ENCODE measurements at places on chromosomes 13 and 19.

GRCh38 chr13:32940601-32941000 lies 75.6 kb upstream of the KL start:
- peak; percentile 60 for DNase-seq

GRCh38 chr19:48556825-48557224 lies 4.9 kb downstream of the SULT2B1 start:
- DNase-seq, result no peak

DNA sequence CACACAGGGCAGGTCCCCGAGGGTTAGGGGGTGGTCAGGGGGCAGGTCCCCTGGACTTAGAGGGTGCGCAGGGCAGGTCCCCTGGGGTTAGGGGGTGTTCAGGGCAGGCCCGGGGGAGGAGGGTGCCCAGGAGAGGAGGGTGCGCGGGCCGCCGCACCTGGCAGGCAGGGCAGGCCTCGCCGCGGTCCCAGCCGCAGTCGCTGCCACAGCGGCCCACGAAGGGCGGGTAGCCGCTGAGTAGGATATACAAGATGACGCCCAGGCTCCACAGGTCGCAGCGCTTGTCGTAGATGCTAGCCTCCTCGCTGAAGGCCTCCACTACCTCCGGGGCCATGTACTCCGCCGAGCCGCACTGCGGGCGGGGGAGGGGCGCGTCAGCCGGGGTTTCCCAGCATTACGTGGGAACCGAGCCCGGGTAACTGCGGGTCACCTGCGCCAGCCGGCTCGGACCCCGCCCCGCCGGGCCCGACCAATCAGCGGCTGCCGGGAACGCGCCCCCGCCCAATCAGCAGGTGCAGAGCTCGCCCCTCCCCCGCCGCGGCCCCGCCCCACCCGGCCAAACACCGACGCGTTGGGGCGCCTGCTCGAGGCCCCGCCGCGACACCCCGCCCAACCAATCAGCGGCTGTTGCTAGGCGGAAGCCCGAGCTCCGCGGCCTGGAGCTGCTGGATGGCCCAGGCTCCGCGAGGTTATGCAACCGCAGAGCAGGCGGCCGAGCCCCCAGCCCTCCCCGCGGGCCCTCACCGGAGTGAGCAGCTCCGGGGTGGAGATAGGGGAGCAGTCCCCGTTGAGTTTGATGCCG lies 9.2 kb downstream of the MKNK2 start:
- DNase-seq, result peak; percentile 53

DNA sequence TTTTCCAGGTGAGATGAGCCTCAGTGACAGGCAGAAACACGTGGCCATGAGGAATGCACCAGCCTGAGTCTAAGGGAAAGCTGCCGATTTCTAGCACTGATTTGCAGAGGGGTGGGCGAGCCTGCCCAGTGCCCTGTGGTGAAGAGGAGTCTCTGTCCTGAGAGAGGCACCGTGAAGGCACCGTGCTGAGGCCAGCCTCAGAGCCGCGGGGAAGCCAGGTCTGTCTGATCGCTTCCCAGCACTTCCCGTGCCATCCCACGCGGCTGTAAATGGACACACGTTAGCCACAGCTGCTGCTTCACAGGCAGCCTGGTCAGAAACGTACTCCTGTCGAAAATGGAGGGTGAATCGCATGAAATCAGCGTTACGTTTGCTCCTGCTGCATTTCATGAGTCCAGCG lies 79.8 kb downstream of the ATP11A start:
- DNase-seq, result no peak

- peak; percentile 54 for DNase-seq
These were observed 659 bp downstream of the NFKBID start for GRCh38 chr19:35899547-35900214.

DNA sequence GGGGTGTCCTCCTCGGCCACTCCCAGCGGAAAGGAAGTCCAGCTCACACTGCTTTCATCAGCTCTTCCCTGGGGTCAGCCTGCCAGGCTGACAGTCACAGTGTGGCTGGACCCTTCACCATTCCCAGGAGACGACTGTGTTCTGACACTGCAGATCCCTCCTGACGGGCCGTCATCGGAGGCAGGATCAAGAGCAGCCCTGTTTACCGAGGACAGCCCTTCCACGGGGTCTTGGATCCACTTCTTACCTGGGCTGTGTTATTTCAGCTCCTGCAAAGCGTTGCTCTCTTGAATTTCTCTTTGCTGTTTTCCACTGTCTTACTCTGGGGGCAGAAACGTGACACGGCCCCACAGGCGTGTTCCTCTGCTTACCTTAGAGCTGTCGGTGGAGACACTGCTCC lies 149.9 kb upstream of the SOX1 start:
- no peak for DNase-seq

DNA sequence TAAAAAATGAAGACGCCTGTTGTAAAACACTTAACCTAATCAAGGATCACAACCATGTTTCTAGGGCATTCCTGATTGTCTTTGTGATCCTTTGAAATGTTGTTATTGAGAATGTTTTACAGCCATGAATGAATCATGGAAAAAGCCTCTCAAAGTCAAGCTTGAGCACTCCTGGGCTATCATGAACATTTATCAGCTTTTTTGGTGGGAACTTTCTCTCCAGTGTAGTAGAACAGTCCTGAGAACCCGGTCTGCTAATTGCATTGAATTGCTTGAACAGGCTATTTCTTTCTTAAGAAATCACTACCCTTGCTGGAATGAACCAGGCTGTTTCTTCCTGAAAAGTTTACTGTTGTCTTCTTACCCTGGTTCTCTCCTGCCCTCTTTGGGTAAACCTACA lies 516.5 kb downstream of the FGF9 start:
- DNase-seq, result peak; percentile 13

DNA sequence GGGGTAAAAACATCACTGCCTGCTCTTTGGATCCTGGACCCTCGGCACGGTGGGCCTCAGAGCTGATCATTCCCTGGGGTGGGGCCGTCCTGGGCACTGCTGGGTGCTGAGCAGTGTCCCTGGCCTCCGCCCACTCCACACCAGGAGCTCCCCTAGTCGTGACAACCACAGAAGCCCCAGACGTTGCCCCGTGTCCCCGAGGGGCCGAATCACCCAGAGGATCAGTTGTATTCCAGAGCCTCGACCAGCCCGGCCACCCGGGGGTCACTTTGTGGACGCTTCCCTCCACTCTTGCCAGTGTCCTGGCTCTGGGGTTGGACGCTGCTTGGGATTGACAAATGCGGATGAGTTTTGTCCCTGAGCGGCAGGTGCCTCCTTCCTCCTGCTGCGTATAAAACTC lies 10.2 kb downstream of the C2CD4C start:
- no peak for DNase-seq

GRCh38 chr13:60001889-60002288 lies 161.8 kb downstream of the DIAPH3 start:
- DNase-seq, result no peak

DNA sequence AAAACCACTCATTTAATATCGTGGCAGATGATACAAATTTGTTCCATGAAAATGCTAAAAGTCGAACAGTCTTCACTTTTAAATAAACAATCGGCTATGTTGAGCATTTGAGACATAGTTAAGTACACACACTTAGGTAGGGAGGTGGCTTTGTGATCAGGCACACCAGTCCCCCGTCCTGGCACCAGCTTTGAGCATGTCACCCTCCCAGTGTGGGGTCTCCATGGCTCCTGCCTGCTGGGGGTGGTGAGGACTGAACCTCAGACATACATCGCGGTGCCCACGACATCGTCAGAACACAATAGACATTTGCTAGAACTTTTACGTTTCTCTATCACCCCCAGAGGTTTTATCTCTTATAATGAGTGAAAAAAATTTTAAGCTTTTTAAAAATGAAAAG lies 62.0 kb downstream of the RFX2 start:
- no peak for DNase-seq

DNA sequence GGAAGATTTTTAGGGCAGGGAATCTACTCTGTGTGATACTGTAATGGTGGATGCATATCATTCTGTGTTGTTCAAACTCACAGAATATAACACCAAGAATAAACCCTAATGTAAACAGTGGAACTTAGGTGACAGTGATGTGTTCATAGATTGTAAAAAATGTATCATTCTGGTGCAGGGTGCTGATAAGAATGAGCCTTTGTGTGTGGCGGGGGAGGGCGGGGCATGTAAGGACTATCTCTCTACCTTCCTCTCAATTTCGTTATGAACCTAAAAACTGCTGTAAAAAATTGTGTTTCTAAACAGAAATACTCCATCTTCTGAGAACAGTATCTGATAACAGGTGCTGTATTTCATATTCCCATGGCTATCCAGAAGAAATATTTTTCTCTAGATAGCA lies 35.6 kb downstream of the TNFRSF19 start:
- DNase-seq, result no peak

- DNase-seq, result no peak
These were observed 23.7 kb downstream of the KLF5 start for GRCh38 chr13:73082471-73082870.

- DNase-seq, result peak; percentile 8
These were observed 606 bp downstream of the PRDX2 start for GRCh38 chr19:12800923-12801465.

DNA sequence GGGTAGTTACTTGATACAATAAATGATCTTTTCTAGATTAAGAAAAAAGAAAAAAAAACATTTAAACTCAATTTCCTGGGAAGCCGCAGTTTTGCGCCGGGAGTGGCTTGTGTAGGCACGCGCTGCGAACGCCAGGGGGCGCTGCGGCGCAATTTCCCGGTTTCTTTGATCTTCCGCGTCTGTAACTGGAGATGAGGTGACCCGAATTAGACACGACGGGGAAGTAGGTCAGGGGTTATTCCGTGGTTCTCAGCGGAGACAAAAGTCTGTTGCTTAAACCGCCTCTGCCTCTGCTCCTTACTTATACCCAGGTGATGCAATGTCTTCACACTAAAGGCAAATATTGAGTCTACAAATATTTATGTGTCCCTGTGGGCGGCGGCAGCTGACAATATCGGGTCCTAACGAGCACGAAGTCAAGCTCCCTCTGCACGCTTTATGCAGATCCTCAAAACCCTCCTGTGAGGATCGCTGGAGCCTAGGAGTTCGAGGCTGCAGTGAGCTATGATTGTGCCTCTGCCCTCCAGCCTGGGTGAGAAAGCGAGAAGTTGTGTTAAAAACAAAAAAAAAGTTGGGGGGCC lies 15.2 kb downstream of the STXBP2 start:
- DNase-seq, result peak; percentile 76

DNA sequence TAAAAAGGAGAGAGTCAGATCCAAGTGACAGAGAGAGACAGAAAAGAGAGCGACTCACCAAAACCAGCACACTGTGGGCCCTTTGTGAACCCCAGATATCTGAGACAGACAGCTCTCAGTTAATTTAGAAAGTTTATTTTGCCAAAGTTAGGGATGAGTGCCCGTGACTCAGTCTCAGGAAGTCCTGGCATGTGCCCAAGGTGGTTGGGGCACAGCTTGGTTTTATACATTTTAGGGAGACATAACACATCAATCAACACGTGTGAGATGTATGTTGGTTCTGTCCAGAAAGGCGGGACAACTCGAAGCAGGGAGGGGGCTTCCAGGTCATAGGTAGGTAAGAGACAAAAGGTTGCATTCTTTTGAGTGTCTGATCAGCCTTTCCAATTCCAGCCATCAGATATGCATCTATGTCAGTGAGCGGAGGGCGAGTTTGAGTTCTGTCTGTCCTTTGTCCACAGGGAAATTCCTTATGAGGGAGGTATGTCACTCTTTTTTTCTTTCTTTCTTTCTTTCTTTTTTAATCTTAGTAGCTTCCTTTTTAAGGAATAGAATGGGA lies 37.2 kb upstream of the ATP11A start:
- no peak for DNase-seq

DNA sequence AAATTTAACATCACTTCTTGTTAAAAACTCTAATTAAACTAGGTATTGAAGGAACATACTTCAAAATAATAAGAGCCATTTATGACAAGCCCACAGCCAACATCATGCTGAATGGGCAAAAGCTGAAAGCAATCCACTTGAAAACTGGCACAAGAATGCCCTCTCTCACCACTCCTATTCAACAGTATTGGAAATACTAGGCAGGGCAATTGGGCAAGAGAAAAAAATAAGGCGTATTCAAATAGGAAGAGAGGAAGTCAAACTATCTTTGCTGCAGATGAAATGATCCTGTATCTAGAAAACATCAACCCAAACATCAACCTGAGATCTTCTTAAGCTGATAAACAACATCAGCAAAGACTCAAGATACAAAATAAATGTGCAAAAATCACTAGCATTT lies 15.6 kb upstream of the LILRB1 start:
- DNase-seq, result no peak

DNA sequence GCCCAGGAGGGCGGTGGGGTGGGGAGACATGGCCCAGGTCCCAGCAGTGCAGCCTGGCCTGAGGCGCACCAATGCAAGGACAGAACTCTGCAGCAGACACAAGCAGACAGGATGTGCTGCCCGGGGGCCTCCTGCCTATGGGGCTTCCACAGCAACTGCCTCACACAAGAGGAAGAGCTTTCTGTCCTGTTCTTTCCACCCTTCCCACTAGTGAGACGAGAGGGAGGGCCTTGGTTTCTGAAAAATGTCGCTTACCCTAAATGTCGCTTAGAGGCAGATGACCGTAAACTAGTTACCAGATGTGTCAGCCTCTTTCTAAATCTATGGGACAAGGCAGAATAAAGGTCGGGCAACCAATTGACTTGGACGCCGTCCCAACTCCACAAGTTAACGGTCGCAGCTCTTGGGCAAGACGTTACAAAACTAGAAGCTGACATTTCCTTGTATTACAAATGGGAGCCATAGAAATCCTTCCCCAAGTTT lies at the start of gene LAIR1:
Gene LAIR1, minus strand, starts transcription at position 157 of the 483 bp plus-strand sequence. Its CDS starts 127 bp downstream, at position 30.
- DNase-seq, result no peak

- DNase-seq, result peak; percentile 48
These were observed 15.2 kb downstream of the IER2 start for GRCh38 chr19:13165162-13165997.

DNA sequence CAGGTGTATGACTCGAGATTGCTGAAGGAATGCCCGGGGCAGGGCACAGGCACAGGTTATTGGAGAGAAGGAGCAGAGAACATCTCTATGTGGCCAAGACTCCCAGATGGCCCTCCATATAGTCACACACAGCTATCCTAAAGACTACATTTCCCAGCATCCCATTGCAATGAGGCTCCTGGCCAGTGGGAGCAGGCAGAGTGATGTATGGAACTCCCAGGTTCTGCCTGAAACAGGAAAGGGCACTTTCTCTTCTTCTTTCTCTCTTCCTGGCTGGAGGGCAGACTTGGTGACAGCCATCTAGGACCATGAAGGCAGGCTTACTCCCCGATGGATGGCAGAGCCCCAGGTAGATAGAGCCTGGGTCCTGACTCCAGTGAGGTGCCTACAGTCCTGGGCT lies 13.5 kb downstream of the PPP1R13L start:
- DNase-seq, result no peak

- peak; percentile 85 for DNase-seq
These were observed 17.5 kb upstream of the MEIS3 start for GRCh38 chr19:47436712-47437401.

GRCh38 chr13:64884976-64885375 lies 2345.2 kb downstream of the PCDH9 start:
- DNase-seq, result no peak

- no peak for DNase-seq
These were observed 84.0 kb downstream of the GPC5 start for GRCh38 chr13:91482427-91482826.

Data from DMS79 treated with DMSO at 0.1 percent for 48 hours (cell line).